ENCODE measurements at places on chromosomes 2 and 18.

- peaks cover 14% of the 10 kb centered on the region for H3K4me1 ChIP-seq
- H3K4me3 ChIP-seq = peak overlapping the region; percentile 32
- peak; percentile 47 for DNase-seq
- peak overlapping the region; percentile 70 for H3K27ac ChIP-seq
- no peaks in the 10 kb centered on the region for H3K27me3 ChIP-seq
Observed at GRCh38 chr2:33598561-33599174, 431 bp downstream of the FAM98A start.

- DNase-seq = peak; percentile 82
- no peaks in the 10 kb centered on the region for H3K36me3 ChIP-seq
- peaks cover 3% of the 10 kb centered on the region for H3K4me1 ChIP-seq
- no peaks in the 10 kb centered on the region for H3K27me3 ChIP-seq
- H3K27ac ChIP-seq = peak overlapping the region; percentile 99
- peak overlapping the region; percentile 84 for H3K4me3 ChIP-seq
Observed at GRCh38 chr18:31101183-31102024, 817 bp downstream of the DSC2 start.

- no peaks in the 10 kb centered on the region for H3K4me1 ChIP-seq
- DNase-seq = no peak
- no peaks in the 10 kb centered on the region for H3K36me3 ChIP-seq
- H3K4me3 ChIP-seq = no peak overlapping the region
Observed at GRCh38 chr2:186130748-186131641, 355.1 kb upstream of the ZC3H15 start.

GRCh38 chr2:121240436-121240835, 44.6 kb downstream of the TFCP2L1 start:
- no peak for DNase-seq
- no peak overlapping the region for H3K4me3 ChIP-seq
- H3K27ac ChIP-seq = no peak overlapping the region
- no peaks in the 10 kb centered on the region for H3K36me3 ChIP-seq

GRCh38 chr18:30712383-30712782, 330.2 kb downstream of the DSC3 start:
- H3K4me1 ChIP-seq = no peaks in the 10 kb centered on the region
- H3K27me3 ChIP-seq = no peaks in the 10 kb centered on the region

DNA sequence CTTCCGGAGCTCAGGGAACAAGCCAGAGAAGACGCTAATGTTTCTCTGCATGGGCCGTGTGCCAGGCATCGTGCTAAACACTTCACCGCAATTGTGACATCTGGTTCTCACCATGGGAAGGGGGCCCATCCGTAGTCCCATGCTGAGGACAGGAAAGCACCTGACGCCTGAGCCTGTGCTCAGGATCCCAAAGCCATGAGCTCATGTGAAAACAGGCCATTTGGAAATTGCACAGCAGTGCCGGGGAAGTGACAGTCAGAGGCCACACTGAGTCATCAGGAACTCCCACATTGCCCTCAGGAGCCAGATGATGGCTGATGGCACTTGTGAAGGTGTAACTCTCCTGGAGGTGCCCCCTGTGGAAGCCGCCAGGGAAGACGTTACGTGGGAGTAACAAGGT, 141.0 kb downstream of the INHBB start:
- no peaks in the 10 kb centered on the region for H3K36me3 ChIP-seq
- H3K27me3 ChIP-seq = no peaks in the 10 kb centered on the region
- H3K4me1 ChIP-seq = no peaks in the 10 kb centered on the region
- no peak overlapping the region for H3K4me3 ChIP-seq

GRCh38 chr18:73688851-73689711, 458.6 kb downstream of the FBXO15 start:
- DNase-seq = no peak
- H3K4me3 ChIP-seq = no peak overlapping the region
- no peak overlapping the region for H3K27ac ChIP-seq
- H3K4me1 ChIP-seq = no peaks in the 10 kb centered on the region
- H3K27me3 ChIP-seq = peaks cover 4% of the 10 kb centered on the region
- H3K36me3 ChIP-seq = no peaks in the 10 kb centered on the region

DNA sequence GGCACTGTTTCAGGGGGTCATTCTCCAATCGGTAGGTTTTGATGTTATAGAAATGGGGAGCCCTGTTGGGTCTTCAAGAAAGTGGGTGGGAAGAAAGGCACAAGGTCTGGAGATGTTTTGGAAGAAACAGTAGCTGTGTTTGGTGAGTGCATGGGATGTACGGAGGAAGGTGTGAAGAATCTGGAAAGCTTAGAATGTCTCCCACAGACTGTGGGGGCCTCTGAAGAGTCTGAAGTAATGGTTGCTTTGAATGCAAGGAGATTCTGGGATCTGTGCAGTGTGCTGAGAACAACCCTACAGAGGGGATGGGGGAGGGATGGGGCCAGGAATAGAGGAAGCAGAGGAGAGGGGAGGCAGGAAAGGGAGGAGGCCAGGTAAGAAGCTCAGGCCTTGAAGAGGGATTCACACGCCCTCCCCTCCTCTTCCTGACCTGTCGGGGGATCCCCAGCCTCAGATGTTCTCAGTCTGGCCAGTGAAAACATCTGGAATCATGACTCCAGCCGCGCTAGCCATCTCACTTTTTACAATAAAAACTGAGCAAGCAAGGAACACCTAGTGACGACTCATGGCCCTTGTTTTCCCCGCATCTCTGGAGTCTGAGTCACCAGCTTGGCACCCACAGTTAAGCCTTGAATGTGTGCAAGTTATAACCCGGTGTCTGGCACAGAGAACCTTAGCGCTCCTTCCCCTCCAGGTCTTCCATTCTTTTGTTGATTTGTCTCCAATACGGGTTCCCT, 74.2 kb downstream of the SH3BP4 start:
- DNase-seq = peak; percentile 38
- no peak overlapping the region for H3K4me3 ChIP-seq
- peak overlapping the region; percentile 66 for H3K27ac ChIP-seq
- peaks cover 29% of the 10 kb centered on the region for H3K4me1 ChIP-seq

DNA sequence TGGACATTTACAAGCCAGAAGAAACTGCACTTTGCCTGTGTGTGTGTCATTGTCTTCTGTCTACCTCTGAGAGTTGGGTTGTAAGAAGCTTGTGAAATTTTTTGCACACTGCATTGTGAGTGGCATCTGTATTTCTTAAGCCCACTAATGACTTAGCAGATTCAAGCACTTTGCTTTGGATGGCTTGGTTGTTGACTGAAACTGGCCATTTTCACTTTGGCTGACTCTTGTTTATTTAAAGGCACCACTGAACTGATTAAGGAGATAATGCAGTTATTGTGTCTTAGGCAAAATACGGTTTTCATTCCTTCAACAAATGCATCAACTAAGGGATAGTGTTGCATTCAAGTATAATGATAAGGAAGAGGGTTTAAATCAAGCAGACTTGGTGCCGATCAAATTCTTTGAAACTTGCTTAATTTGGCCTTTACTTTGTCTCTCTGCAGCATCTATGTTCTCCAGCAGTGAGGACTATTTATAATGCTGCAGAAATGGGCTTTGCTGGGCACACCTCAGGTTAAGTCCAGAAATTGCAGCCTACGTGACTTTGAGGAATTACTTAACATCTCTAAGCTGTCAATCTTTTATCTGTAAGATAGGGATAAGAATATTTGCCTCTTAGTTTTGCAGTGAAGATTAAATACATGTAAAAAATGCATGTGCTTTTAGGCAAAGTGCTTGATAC, 142.0 kb downstream of the CCDC85A start:
- H3K27me3 ChIP-seq = no peaks in the 10 kb centered on the region
- no peak for DNase-seq
- H3K4me1 ChIP-seq = no peaks in the 10 kb centered on the region
- no peaks in the 10 kb centered on the region for H3K36me3 ChIP-seq
- no peak overlapping the region for H3K4me3 ChIP-seq

- H3K4me3 ChIP-seq = no peak overlapping the region
- H3K4me1 ChIP-seq = peaks cover 19% of the 10 kb centered on the region
- H3K36me3 ChIP-seq = no peaks in the 10 kb centered on the region
Observed at GRCh38 chr18:58341916-58342315, 287.0 kb downstream of the ALPK2 start.

GRCh38 chr18:10135302-10135926, 221.6 kb downstream of the VAPA start:
- DNase-seq = no peak
- H3K27me3 ChIP-seq = no peaks in the 10 kb centered on the region
- H3K27ac ChIP-seq = no peak overlapping the region
- H3K4me3 ChIP-seq = no peak overlapping the region

- no peak for DNase-seq
- H3K27ac ChIP-seq = no peak overlapping the region
- H3K27me3 ChIP-seq = no peaks in the 10 kb centered on the region
Observed at GRCh38 chr2:186690786-186691185, 3.1 kb upstream of the FAM171B start.

GRCh38 chr2:95215018-95215612, 7.8 kb downstream of the ZNF892 start:
- H3K27ac ChIP-seq = no peak overlapping the region
- DNase-seq = no peak
- H3K4me3 ChIP-seq = no peak overlapping the region

- no peaks in the 10 kb centered on the region for H3K4me1 ChIP-seq
- no peaks in the 10 kb centered on the region for H3K27me3 ChIP-seq
- no peaks in the 10 kb centered on the region for H3K36me3 ChIP-seq
- no peak overlapping the region for H3K27ac ChIP-seq
- H3K4me3 ChIP-seq = no peak overlapping the region
Observed at GRCh38 chr2:206392118-206392517, 51.2 kb upstream of the ADAM23 start.

GRCh38 chr2:211367711-211368110, 811.3 kb downstream of the CPS1 start:
- no peaks in the 10 kb centered on the region for H3K36me3 ChIP-seq
- DNase-seq = no peak
- no peaks in the 10 kb centered on the region for H3K27me3 ChIP-seq
- no peaks in the 10 kb centered on the region for H3K4me1 ChIP-seq

DNA sequence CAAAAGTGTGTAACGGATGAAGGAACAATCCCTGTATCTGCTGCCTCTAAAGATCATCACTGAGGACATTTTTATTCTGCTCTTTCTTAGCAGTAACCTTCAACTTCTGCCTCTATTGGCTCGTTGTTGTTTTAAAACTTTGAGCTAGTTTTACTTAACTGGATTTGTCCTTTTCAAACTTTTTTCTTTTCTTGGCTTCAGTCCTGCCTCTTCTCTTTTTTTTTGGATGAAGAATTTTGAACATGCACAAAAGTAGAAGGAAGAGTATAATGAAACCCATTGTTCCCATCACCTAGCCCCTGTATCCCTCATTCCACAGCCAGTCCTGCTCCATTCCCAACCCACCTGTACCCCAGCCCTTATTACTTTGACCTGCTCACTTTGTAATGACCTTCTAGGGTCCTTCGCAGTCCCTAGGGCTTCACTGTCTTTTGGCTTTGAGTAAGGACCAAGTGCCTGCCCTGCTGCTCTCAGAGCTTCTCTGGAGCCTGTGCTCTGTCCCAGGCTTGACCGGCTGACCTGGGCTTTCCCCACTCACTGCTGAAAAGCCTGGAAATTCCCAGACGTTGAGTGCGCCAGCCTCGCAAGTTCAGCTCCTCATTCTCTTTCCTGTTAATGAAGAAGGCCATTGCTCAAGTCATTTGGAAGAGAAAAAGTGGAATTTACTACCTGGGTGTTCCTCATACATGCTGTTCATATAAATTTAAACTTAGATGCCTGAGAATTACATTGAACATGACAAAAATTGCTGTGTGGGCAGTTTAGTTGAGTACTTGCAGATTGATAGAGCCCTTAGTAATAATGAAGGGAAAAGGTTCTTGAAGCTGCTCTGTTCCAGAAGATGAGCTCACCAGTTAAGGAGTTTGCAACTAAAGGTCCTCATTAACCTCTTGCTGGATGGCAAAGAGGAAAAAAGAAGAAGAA, 149.3 kb upstream of the ALPP start:
- H3K27ac ChIP-seq = no peak overlapping the region
- H3K27me3 ChIP-seq = no peaks in the 10 kb centered on the region
- H3K4me3 ChIP-seq = no peak overlapping the region
- no peaks in the 10 kb centered on the region for H3K36me3 ChIP-seq
- H3K4me1 ChIP-seq = no peaks in the 10 kb centered on the region
- DNase-seq = peak; percentile 11

GRCh38 chr2:187079901-187080300, 230.9 kb upstream of the ZSWIM2 start:
- H3K36me3 ChIP-seq = no peaks in the 10 kb centered on the region
- H3K4me1 ChIP-seq = no peaks in the 10 kb centered on the region
- no peak for DNase-seq
- H3K27me3 ChIP-seq = no peaks in the 10 kb centered on the region
- H3K27ac ChIP-seq = no peak overlapping the region
- no peak overlapping the region for H3K4me3 ChIP-seq

DNA sequence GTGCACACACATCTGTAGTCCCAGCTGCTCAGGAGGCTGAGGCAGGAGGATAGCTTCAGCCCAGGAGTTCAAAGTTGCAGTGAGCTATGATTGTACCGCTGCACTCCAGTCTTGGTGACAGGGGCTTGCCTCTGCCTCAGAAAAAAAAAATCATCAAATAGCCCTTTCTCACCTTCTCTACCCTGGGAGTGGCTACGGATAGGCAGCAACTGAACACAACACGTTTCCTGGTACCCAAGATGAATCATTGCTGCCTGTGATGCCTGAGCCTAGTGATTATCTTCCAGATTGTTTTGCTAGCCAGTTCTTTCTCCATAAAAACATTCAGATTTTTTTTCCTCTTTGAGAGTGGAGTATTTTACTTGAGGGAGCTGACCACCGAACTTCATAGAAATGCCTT, 13.5 kb downstream of the INPP4A start:
- no peak for DNase-seq
- no peaks in the 10 kb centered on the region for H3K27me3 ChIP-seq
- H3K27ac ChIP-seq = no peak overlapping the region

DNA sequence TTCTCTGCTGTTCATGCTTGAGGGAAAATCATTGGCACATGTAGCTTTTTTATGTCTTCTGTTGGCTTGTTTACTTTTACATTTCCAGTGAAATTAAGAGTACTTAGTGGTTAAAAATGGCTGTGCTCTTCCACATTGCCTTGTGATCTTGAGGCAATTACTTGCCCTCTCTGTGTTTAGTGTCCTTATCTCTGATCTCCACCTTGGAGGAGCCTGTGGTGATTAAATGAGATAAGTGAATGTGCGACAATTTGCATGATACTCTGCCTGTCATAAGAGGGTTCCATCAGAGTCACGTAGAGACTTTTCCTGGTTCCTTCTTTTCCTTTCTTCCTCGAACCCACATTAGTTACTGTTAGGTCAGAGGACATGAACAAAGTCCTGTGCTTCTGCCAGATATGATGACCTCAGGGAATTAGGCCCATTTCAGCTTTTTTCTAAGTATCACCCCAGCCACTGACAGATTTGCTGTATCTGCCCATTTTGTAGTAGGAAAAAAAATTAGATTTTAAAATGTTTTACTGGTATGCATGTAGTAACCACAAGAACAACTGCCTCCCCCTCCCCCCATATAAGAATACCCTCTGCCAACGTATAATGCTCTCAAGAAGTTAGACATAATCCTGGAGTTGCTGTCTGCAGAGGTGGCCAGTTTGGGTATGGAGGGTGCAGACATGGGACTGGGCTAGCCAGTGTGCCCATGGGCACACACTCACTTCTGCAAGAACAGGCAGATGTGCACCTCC, 51.9 kb downstream of the TET3 start:
- H3K4me1 ChIP-seq = peaks cover 33% of the 10 kb centered on the region
- H3K27ac ChIP-seq = no peak overlapping the region
- no peak overlapping the region for H3K4me3 ChIP-seq
